Hair follicular keratinocyte (primary cell): ENCODE measurements at places on chromosomes 16 and 17. TPM values are rescaled to one million over a fixed set of nuclear protein-coding genes. Genes with fewer than 3 reads are reported as not detected.

The CD79B gene
- total RNA-seq: 1.3 TPM in 1 of 2 replicates, not detected in the other

The TEX19 gene
- 0.08 TPM in 1 of 2 replicates, not detected in the other for total RNA-seq

The C16orf86 gene
- total RNA-seq: 1.9 and 2.0 TPM in 2 replicates

The SLC46A1 gene
- total RNA-seq: 5.2 and 6.1 TPM in 2 replicates

The AHSP gene
- total RNA-seq: not detected in 2 replicates

The HOXB8 gene
- total RNA-seq: not detected in 2 replicates

The KRTAP4-1 gene
- total RNA-seq: not detected in 2 replicates

The SLC6A4 gene
- total RNA-seq: not detected in 2 replicates

The CCL17 gene
- total RNA-seq: not detected in 2 replicates

The COL1A1 gene
- total RNA-seq: 14.3 and 30.7 TPM in 2 replicates

The NPIPB9 gene
- total RNA-seq: 0.23 TPM in 1 of 2 replicates, not detected in the other

The CBX4 gene
- total RNA-seq: 15.0 and 28.0 TPM in 2 replicates

The C17orf50 gene
- not detected in 2 replicates for total RNA-seq

The ZACN gene
- not detected in 2 replicates for total RNA-seq

The TPSD1 gene
- not detected in 2 replicates for total RNA-seq

The OR4D1 gene
- total RNA-seq: not detected in 2 replicates

The CACNG1 gene
- total RNA-seq: not detected in 2 replicates

The MEOX1 gene
- total RNA-seq: not detected in 2 replicates

The MYOCD gene
- 0.04 TPM in 1 of 2 replicates, not detected in the other for total RNA-seq

The TMEM106A gene
- total RNA-seq: 1.5 and 1.6 TPM in 2 replicates

The KCNAB3 gene
- 0.38 and 1.3 TPM in 2 replicates for total RNA-seq

The SEPTIN1 gene
- not detected in 2 replicates for total RNA-seq

The CRHR1 gene
- not detected in 2 replicates for total RNA-seq

The KRT32 gene
- total RNA-seq: 0.30 TPM in 1 of 2 replicates, not detected in the other

The TEX14 gene
- not detected in 2 replicates for total RNA-seq

The ABCC11 gene
- total RNA-seq: 0.04 and 0.08 TPM in 2 replicates
